Activated T-cell treated with anti-CD3 and anti-CD28 coated beads, Interleukin-2, amount 50 U/mL, for 72 hours (primary cell): ENCODE measurements at places on chromosomes 16 and 17.

DNA sequence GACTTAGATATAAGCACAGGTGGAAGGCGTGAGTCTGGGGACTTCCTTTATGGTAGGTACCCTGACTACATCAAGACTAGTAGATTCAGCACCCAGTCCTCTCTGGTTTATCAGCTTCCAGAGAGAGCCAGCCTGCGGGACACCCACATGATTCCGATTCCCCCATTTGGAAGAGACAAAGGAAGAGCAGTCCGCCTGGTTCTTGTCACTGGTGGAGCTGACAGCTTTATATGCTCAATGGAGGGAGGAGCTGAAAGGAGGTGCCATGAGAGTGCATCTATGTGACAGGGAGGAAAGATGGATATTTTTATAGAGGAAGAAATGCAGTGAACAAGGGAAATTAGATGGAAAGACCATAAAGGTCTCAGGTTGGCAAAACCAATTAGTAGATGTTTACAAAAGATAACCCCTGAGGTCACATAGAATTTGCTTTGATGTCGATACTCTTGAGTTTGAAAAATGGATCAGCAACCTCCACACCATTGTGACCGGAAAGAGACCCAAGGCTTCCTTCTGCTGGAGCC lies 437.7 kb downstream of the PMP22 start:
- no peak for DNase-seq

GRCh38 chr16:80896776-80897175 lies 92.4 kb upstream of the CDYL2 start:
- no peak for DNase-seq

DNA sequence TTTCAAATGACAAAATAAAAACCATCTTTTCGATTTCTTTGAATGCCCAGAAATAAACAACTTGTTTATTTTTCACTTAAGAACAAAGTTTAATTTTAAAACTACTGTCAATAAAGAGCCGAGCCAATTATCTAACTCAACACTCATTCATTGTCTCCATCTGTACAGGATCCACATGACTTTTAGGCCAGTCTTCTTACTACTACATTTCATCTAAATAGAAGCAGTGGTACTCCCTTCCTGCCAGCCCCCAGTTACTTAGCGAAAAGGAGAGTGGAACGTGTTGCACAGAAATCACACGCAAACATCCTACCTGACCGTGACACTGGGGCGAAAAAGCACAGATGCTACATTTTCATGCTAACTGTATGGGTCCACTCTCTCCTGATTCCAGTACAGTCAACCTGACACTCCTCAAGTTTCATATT lies 1.2 kb downstream of the GNA13 start:
- peak; percentile 18 for DNase-seq

DNA sequence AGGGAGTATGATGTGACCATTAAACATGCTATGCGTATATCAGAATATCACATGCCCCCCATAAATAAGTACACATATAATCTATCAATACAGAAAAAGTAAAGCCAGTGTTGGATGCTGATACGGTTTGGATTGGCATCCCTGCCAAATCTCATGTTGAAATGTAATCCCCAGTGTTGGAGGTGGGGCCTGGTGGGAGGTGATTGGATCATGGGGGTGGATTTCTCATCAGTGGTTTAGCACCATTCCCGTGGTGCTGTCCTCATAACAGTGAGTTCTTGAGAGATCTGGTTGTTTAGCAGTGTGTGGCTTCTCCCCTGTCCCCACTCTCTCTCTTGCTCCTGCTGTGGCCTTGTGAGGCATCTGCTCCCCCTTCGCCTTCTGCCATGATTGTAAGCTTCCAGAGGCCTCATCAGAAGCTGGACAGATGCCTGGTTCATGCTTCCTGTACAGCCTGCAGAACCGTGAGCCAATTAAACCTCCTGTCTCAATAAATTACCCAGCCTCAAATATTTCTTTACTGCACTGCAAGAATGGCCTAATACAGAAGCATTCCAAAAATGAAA lies 88.9 kb downstream of the AATF start:
- no peak for DNase-seq

DNA sequence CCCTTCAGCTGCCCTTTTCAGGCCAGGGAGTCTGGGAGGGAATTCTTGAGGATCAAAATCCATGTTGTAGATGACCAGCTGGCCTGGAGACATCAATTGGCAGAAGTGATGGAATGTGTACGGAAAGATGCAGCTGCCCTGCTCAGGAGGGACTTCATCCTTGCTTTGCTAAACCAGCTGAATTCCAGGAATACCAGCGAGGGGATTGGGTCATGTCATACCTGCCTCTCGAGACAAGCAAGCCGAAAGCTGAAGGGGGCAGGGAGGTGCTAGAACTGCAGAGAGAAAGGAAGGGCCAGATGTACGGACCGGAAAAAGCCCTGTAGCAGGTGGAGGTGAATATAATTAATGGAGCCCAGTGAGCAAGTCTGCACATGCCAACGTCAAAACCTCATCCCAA lies 25.6 kb upstream of the NTN1 start:
- DNase-seq: no peak

- no peak for DNase-seq
Measured at GRCh38 chr17:76671912-76672262, 28.3 kb upstream of the ST6GALNAC1 start.

DNA sequence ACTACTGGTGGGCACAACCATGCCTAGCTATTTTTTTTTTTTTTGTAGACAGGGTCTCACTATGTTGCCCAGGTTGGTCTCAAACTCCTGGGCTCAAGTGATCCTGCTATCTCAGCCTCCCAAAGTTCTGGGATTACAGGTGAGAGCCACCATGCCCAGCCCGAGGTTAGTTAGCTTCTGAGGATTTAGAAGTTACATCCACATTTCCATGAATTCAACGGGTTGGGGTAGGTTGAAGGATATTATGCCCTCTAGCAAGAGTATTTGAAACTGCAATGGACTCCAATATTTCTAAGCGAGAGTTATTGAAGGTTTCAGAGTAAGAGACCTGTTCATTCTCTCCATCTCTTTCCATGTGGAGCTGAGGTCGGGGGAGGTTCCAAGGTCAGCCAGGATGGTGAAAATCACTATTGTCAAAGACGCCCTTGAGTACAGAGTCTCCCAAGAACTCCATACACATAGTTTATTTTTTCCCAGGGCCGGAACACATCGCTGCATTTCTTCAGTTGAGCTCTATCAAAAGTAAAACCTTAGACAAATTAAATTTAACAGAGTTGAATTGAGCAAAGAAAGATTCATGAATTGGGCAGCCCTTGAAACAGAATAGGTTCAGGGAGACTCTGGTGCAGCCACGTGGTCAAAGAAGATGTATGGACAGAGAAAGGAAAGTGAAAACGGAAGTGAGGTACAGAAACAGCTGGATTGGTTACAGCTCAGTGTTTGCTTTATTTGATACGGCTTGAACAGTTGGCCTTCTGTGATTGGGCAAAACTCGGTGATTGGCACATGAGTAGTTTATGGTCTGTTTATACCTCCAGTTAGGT lies 19.0 kb upstream of the ITPRIPL2 start:
- no peak for DNase-seq

DNA sequence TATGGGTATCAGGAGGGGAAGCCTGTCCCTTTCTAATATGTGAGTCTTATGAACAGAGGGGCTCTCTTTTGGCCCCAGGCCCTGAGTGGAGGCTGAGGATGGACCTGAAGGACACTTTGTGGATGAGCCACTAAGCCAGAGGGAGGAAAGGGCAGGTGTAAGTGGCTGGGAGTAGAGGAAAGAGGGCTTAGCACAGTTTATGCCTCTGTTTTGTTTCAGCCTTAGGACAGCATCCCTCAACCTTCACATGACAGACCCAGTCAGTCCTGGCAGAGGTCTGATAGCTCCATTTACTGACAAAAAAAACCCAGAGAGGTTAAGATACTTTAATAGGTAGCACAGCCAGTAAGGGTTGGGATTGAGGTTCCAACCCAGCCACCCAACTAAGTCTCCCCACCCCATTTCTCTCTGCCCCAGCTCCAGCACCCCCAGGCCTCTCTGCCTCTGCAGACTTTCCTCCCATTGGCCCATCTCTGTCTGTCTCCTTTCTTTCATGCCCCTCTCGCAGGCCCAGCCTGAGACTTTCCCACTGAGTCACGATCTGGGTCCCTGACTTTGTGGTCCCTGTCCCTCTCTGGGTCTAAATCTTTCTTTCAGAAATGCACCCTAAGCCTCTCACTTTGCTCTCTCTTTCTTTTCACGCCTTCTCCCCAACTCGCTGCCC lies 4.7 kb upstream of the TBX21 start:
- no peak for DNase-seq

GRCh38 chr16:24686678-24687077 lies 42.8 kb upstream of the TNRC6A start:
- no peak for DNase-seq

- no peak for DNase-seq
Measured at GRCh38 chr17:47736501-47737495, 3.8 kb downstream of the TBX21 start.

DNA sequence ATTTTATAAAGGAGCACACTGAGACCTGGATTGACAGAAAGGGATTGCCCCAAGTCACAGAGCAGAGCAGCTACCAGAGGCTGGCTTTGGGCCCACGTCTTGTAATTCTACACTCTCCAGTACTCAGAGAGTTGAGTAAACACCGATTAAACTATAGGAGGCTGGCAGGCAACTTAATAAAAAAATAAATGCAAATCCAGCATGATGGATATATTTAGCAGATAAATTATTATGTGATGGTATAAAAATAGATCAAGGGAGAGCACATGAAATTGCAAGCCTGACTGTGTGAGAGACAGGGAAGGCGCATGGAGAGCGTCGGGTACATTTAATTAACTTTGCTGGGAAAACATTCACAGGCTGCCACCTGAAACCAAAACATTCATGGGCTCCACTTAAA lies 87.7 kb upstream of the CCL2 start:
- no peak for DNase-seq

DNA sequence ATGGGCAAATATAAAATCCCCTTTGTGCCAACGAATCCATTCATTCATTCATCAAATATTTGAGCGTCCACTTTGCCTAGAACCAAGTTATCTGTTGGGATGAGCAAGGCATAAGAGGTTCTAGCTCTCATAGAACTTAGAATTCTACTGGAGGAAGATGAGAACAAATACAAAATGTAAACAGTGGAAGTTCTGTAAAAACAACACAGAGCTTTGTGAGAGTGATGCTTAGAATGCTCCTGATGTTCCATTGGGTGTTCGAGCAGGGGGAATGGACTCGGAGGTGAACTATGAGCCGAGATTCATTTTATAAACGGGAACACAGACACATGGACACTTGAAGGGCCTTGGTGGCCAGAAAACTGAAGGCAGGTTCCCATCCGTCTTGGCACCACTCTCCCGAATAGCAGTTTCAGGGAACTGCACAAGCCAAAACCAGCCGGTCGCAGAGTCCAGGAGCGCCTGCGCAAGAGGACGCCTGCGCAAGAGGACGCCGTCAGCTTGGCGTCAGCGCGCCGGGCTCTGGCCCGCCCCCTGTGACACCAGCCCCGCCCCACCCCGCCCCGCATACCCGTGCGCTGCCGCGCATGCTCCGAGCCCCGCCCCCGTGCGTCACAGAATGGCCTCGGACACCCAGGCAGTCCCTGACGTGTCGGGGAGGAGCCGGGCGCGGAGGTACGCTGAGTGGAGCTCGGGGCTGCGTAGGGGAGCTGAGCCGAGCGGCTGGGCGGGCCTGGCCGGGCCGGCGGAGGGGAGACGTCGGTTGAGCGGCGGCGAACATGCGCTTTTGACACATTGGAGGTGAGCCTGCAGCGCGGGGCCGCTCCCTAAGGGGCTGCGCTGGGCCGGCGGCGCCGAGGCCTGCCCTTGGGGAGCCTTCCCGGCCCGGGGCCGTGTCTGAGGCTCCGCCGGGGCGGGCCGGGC lies at the start of gene NDEL1:
Gene NDEL1, plus strand, starts transcription at position 640 of the 924 bp plus-strand sequence. CDS start 8,388 bp downstream, outside the sequence.
- peak; percentile 99 for DNase-seq

- no peak for DNase-seq
Measured at GRCh38 chr16:74623214-74623838, 16.4 kb upstream of the GLG1 start.

- DNase-seq: no peak
Measured at GRCh38 chr17:77488531-77489238, 347.9 kb downstream of the SEC14L1 start.

GRCh38 chr16:85730186-85730465 lies 20.8 kb downstream of the C16orf74 start:
- no peak for DNase-seq

GRCh38 chr17:60840456-60840855 lies 162.8 kb downstream of the BCAS3 start:
- DNase-seq: no peak

GRCh38 chr17:37702598-37702997 lies 42.3 kb downstream of the HNF1B start:
- DNase-seq: no peak

- no peak for DNase-seq
Measured at GRCh38 chr16:83348991-83349390, 458.8 kb upstream of the HSBP1 start.

- no peak for DNase-seq
Measured at GRCh38 chr17:39818358-39819000, 45.6 kb downstream of the IKZF3 start.

- DNase-seq: no peak
Measured at GRCh38 chr16:19102187-19102872, 11.4 kb upstream of the ITPRIPL2 start.

DNA sequence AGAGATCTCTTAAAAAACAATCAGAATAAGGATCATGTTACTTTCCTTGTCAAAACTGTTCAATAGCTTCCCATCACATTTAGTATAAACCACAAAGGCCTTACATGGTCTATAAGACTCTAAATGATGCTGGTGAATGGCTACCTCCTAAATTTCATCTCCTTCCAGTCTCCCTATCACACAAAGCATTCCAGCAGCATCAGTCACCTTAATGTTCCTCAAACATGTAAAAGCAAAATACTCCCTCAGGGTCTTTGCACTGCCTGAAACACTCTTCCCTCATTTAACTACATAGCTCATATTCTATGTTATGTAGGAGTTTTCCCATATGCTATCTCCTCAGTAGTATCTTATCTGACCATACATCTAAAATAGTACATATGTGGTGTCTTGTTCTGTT lies 53.5 kb upstream of the INTS2 start:
- no peak for DNase-seq

- no peak for DNase-seq
Measured at GRCh38 chr17:46013502-46014165, 14.6 kb downstream of the STH start.
